ENCODE measurements at places on chromosomes 12 and 14.

DNA sequence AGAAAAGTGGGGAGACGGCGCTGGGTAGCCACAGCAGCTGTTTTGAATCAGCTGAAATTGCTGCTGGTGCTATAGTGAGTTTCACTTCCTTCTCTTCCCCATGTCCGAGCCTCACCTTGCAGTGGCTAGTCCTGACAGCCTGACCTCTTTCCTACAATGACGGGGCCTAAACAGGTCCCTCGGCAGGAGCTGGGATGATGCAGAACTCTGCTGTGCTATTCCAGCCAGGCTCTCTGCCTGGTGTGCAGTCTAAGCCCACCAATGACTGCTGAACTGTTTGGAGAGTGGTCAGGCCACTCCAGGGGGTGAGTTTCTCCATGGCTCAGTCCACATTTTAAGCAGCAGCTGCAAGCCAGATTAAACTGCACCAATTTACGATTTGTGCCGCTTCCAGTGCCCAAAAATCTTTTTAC, 207.3 kb downstream of the TTC7B start:
- DNase-seq: no peak

DNA sequence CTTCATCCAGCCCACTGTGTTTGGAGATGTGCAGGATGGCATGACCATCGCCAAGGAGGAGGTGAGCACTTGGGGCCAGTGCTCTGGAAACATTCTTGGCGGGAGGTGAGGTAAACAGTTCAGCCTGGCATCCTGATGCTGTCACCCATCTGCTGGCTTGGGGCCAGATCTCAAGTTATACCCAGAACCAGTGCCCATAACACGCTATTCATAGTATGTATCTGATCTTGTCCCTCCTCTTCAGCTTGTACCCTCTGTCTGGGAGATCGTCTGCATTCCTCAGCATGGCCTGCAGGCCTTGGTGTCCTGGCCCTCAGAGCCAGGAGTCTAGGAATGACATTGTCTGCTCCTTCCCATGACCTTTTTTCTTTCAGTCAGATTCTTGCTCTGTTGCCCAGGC, 31.4 kb downstream of the ALDH2 start:
- DNase-seq: no peak

- DNase-seq: no peak
These were observed 3.8 kb upstream of the TSPAN8 start for GRCh38 chr12:71161591-71161990.

DNA sequence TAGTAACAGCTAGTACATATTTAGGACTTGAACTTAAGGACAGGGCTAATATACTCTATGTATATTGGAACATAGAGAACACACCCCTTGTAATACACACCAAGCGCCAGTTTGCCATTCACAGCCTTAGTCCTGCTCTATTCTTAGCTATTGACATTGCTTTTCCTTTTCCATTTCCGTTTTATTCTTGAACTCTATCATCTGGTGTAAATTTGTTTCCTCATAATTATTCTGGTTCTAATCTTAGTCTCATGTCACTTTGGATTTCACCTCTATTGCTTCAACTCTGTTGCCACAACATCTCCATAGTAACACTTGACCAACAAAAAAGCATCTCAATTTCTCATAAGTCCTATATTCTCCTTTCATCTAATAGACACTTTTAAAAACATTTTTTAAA, 225.7 kb downstream of the PHLDA1 start:
- DNase-seq: no peak

- no peak for DNase-seq
These were observed 1218.1 kb downstream of the GALC start for GRCh38 chr14:86774916-86775315.

GRCh38 chr14:54193871-54194270, 202.9 kb upstream of the CDKN3 start:
- no peak for DNase-seq

DNA sequence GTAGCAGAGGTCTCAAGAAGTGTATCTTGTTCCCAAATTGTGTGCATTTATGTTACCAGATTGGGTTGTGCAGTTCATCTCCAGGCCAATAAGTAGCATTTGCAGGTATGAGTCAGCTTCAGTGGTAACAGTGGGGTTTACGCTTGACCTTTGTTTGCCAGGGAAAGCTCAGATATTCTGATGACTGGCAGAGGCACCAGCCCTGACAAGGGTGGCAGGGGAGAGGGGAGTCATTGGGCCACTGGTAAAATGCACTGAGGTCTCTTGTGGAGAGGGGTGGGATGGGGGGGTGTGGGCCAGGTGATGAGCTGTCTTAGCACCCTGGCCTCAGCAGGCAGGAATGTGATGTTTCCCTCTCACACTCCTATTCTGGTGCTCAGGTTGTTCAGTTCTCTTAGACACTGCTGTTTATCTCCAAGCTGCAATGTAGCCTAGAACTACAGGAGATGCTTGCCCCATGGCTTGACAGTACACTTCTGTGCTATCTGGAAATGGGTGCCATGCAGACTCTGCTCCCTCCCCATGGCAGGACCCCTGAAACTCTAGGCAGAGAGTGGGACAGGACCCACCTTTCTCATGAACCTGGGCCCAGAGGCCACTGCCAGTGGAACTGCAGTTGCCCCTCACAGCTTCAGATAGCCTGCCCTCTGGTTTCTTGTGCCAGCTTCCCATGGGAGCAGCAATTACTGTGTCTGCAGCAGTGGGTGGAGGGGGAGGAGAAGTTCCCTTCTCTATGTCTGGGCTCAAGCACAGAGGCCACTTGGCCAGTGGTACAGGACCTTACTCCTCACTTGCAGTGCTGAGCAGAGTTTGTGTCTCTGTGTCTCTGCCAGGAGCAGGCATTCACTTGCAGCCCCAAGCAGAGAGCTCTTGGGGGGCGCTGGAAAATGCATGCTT, 31.9 kb downstream of the USP15 start:
- DNase-seq: no peak

- DNase-seq: no peak
These were observed 797.4 kb downstream of the C12orf50 start for GRCh38 chr12:87231818-87232217.

GRCh38 chr12:96701856-96702255, 205.2 kb upstream of the NEDD1 start:
- no peak for DNase-seq

DNA sequence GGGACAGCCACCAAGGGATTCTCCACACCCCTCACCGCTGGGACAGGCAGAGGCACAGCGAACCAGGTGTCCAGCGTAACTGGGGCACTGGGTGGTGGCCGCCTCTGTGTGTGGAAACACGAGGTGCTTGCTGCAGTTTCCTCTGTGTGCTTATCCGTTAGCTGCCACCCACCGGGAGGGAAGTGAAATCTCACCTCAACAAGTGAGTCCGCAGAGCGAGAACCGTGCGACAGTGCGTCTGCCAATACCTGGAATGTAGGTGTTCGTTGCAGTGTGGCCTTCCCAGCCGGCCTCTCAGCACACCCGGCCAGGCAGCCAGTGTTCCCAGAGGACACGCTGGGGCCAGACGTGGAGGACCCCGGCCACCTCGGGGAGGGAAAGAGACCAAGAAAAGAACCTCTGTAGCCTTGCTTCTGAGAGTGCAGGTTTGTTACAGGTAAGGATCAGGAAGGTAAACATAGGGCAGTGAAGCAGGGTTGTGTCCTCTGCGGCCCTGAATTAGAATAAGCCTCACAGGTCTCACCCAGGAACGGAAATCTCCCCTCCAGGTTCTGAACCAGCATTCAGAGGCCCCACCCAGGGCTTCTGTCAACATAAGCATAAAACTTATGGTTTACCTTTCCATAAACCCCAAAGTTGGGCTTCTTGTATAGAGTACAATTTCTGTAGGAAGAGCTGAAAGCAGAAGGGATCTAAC, 1.5 kb downstream of the BCL2L14 start:
- no peak for DNase-seq

DNA sequence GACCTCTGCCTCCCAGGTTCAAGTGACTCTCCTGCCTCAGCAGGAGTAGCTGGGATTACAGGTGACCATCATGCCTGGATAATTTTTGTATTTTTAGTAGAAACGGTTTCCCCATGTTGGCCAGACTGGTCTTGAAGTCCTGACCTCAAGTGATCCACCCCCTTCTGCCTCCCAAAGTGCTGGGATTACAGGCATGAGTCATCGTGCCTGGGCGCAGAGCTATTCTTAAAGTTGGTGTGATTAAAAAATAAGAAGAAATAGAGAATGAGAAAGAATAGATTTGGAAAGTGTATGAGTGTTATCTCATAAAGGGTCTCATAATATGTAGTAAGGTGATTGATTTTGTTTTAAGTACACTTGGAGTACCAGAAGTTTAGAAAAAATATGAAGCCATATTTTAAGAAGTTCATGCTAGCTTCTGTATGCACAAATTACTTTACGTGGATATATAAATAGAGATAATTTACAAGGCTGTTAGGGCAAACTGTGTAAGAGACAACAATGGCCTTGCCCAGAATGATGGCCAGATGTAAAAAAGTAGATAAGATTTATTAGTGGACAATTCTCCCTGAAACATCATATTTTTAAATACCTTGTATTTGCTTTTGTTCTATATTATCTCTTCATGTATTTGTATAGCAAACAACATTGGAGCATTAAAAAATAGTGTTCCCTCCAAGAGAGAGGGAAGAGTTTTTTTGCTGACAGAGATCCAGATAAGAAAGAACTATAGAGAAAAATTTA, 1108.5 kb downstream of the SLC16A7 start:
- DNase-seq: no peak

DNA sequence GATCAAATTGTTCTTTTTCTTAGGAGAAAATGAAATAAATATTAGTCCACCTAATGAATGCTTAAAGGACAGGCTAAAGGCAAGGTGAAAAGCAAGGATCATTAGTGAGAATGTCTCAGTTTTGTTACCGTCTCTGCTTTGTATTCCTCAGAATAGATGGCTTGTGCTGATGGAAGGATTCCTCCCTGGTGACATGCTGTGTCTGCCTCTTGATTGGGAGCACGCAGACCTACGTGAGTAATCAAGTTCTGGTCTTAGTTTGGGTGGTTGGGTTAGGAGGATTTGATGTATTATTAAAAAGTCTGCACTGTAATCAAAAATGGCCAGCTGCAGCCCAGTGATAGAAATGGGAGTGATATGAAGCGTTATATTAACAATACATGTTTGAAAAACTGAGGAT, 78.8 kb upstream of the RTL1 start:
- no peak for DNase-seq

DNA sequence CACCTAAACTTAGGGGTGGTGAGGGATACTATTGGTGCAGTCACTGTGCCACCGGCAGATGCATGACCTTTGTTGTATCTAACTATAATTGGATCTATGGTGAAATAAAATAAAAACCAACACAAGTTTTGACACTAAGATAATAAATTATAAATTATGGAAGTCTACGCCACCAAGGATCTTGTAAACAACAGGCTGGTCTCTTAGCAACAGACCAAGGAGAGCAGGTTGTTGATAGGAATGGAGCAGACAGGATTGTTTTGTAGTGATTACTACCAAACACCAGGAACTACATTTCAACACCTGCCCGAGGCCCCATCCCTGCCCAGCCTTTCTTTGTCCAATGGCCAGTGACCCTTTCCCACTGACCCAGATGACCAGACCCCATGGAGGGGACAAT, 1178.0 kb downstream of the VRK1 start:
- no peak for DNase-seq

GRCh38 chr14:66380143-66380542, 106.0 kb upstream of the CCDC196 start:
- DNase-seq: no peak

GRCh38 chr14:90484291-90484690, 87.5 kb downstream of the CALM1 start:
- DNase-seq: no peak

DNA sequence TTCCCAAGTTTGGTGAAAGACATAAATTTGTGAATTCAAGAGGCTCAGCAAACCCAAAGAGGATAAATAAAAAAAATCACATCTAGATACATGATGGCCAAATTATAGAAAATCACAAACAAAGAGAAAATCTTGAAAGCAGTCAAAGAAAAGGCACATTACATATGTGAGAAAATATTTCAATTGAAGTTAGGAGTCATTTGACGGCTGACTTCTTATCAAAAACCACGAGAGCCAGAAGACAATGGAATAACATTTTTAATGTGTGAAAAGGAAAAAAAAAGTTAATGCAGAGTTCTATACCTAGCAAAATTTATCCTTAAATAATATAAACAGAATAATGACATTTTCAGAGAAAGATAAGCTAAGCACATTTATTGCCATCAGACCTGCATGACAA, 307.0 kb downstream of the C12orf75 start:
- DNase-seq: no peak

GRCh38 chr12:114141921-114142564, 175.9 kb upstream of the RBM19 start:
- DNase-seq: no peak

DNA sequence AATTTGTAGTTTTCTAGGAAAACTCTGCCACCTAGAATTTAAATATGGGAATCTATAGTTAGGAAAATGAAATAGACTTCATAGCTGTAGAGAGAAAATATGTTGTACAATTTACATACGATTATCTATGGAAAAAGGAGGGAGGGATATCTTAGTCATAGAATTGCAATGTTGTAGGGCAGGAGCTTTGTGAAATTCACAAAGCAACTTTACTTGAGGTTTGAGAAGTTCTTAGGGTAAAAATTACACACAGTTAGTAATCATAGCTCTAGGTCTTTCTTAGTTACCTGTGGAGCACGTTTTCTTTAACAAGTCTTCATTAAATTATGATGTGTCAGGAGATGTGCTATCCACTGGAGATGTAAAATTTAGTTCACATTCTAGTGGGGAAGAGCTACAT, 61.4 kb upstream of the DBX2 start:
- DNase-seq: no peak

DNA sequence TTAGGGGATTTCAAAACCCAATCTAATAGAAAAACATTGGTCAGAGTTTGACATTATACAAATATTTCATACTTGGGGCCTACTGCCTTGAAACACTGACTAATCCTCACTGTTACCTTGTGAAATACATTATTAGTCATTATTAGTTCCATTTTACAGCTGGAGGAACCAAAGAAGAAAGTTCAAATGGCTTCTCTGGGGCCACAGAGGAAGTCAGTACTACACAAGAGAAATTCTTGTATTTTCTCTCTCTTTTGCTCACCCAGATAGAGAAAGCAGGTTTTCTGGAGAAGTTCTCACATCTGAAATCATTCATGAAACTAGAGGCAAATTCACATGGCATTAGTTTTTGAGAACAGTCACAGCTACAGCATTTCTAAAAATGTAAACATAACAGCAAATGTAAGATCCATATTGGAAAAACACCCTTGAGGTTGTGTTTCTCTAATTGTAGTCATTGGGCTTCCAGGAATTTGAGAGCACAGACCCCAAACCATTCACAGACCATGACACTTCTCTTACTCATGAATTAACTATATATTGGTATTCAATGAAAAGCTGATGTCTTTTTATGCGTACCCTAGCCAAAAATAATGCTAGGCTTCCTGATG, 83.0 kb downstream of the LLPH start:
- DNase-seq: no peak

DNA sequence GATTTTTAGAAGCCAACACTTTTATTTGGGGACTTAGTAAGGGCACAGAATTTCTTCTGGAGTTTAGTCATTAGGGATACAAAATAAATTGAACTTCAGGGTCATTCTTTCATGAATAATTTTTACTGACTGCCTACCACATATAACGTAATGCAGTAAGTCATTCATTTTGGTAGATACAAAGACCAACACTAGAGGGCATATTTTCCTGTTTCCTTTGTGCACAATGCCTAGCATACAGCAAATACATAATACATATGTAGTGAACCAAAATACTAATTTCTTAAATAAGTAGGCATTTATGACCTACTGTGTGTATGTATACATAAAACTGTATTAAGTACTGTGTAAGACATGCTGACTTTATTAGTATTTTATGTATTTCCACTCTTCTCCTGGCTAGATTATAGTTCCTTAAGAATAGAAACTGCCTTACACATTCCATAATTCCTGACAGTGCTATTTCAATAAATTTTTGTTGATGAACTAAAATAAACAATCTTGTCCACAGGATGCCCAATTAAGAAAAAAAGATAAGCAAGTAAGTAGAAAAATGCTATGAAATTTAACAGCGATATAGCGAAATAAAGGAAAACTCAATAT, 47.9 kb downstream of the PPP1R12A start:
- no peak for DNase-seq

Data from activated CD4-positive, CD25-positive, alpha-beta regulatory T cell (primary cell).